ENCODE measurements at places on chromosomes 3 and 15.

GRCh38 chr15:75508840-75509532 is 57.5 kb upstream of the SIN3A start:
- DNase-seq = no peak

- no peak for DNase-seq
Measured at GRCh38 chr3:136839556-136839931, 20.6 kb downstream of the SLC35G2 start.

- DNase-seq = no peak
Measured at GRCh38 chr3:71831599-71831998, 46.7 kb upstream of the PROK2 start.

- no peak for DNase-seq
Measured at GRCh38 chr15:40595219-40595618, 1.2 kb downstream of the KNL1 start.

DNA sequence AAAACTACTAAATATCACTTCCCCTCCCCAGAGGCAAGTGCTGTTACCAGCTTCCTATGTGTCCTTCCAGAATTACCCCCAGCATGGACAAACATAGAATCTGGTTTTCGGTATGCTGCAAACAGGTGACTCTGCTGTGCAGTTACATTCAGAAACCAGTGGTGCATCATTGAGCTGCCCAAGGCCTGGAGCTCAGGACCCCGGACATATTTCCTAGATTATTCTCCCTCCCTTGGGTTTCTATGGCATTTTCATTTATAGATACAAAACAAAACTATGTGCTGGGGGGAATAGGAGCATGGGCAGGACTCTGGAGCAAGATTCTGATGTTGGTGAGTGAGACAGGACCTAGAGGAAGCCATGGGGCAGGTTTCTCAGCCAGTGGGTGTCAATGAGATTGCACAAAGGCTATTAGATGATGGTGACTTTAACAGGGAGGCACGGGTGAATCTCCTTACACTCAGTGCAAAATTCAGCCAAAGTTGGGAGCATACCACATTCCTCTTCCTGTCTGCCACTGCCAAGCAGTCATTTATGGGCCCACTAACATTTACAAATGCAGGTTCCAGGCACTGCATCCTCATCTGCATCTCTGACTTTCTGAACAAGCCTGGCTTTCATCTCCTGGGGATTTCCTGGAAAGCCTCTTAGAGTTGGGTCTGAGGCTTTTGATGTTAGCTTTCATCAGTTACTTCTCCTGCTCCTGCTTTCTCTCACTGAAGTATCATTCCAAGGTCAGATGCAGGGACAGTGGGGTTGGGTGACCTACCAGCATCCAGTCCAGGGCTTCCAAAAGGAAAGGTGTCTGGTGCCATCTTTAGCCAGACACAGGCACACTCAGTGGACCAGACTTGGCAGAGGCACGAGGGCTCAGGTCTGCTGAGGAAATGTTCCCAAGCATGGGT is 44.5 kb downstream of the CMTM7 start:
- no peak for DNase-seq

DNA sequence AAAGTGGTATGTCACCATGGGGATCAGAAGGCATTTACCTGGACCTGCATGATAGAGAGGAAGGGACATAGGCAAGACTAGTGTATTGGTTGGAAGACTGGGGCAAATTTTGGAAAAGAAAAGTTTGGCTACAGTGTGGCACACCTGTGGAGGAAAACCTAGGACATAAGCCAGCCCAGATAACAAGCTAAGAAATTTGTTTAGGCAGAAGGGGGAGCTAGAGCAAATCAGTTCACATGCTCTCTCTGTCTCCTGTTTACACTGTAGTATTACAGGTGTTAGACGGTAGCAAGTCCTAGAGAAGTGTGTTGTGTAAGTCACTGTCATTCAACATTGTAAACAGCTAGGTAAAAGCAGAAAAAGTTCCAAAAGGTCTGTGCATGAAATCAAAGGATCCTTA is 11.9 kb upstream of the ALDH1A2 start:
- no peak for DNase-seq

DNA sequence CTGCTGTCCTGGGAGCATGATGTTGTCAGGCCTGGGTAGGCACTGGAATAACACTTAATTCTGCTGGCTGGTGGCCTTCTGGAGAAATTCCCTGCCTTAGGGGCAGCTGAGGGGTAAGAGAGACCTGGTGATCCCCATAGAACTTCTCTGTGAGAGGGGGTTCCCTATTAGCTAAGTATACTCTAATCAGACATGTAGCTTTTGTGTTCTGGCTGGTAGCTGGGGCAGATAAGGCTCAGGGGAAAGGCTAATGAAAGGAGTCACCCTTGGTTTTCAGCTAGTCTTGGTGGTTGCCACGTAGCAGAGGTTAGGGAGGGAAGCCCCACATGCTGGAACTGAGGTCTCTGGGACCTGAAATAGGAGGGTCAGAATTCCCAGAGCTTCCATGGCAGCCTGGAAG is 952 bp upstream of the HDDC3 start:
- DNase-seq = no peak

- DNase-seq = peak; percentile 60
Measured at GRCh38 chr3:23221136-23221535, 18.0 kb downstream of the UBE2E2 start.

GRCh38 chr15:85099195-85099803 is 117.6 kb downstream of the PDE8A start:
- DNase-seq = no peak

GRCh38 chr15:68734881-68735280 is 85.8 kb downstream of the ANP32A start:
- DNase-seq = no peak

GRCh38 chr3:13213911-13214846 is 140.9 kb upstream of the IQSEC1 start:
- no peak for DNase-seq

GRCh38 chr3:25783661-25784512 is 644 bp upstream of the NGLY1 start:
- DNase-seq = peak; percentile 31

GRCh38 chr3:190229632-190230424 is 92.4 kb downstream of the CLDN1 start:
- no peak for DNase-seq
